ENCODE measurements at places on chromosomes 5 and 9. TPM values are rescaled to one million over a fixed set of nuclear protein-coding genes. Genes with fewer than 3 reads are reported as not detected.
A peak's percentile ranks its signal among the peaks of the same experiment; 100 is the strongest.

The PCDHGB3 gene
- total RNA-seq: 0.87 TPM

DNA sequence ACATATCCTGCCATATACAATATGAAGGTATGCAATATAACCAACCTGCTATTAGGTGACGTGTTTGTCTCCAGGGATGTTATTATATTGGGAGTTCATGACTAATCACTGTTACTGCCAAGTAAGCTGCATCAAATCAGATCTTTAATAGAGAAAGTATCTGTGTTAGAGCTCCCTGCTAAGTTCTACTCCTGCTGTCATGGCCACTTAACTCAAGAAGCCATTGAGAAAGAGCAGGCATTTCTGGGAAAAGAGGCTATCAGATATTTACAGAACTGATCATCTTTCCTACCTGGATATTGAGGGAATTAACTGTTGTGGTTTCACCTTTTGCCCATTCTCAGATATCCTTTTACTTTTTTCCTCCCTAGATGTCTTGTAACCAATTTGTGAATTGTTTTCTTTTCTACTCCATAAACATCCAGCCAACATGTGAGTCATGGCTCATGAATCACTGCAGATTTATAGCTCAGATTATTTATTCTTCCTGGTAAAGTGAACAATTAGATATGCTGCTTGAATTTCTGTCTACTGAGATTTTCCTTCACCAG, 634.8 kb upstream of the FAM174A start:
- peak; percentile 85 for DNase-seq

- no peak for DNase-seq
Observed at GRCh38 chr5:172505845-172506244, 51.5 kb upstream of the SH3PXD2B start.

DNA sequence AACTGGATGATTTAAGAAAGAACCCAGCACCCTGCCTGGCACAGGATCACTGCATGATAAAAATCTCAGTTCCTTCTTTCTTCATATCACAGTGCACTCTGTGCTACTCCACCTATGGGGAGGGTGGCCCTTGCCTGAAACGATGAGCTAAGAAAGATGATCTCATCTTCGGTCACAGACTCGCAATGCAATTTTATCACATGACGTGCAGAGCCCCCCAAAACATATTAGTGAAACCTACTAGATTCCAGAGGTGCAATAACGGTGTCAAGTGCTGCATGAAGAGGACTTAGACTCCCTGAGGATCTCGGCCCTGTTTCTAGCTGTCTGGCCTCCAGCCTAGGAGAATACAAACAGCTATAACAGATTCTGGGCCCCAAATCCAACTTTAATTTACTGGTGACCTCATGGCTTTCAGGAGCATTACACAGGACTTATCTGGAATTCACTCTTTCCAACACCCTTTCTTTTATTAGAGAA, 104.0 kb downstream of the EBF1 start:
- DNase-seq: peak; percentile 19

The GBGT1 gene
- not detected for total RNA-seq

The PLAC8L1 gene
- total RNA-seq: not detected

GRCh38 chr5:132411304-132412013, 41.9 kb downstream of the SLC22A5 start:
- no peak for DNase-seq

The GMCL2 gene
- not detected for total RNA-seq

The ITGA1 gene
- total RNA-seq: 23.8 TPM

The TLX3 gene
- total RNA-seq: not detected

The FLT4 gene
- 0.04 TPM for total RNA-seq

DNA sequence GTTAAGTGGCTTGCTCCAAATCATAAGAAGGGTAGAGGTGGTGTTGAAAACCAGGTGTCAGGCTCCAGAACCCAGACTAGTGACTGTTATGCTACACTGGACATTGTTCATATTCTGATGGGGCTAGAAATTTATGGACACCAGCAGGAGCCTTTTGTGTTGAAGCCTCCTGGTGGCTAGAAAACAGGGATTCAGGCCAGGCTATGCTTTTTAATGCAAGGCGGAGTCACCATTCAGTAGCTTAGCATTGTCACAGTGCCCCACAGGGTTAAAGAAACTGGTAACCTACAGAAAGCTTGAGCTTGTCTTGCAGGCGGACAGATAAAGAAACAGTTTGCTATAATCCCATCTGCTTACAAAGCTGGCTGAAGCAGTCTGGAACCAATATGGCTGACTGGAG, 23.0 kb upstream of the GOLM1 start:
- DNase-seq: no peak

The PCDH1 gene
- total RNA-seq: 1.2 TPM

The IFNA10 gene
- total RNA-seq: not detected

- DNase-seq: no peak
Observed at GRCh38 chr5:109837231-109837861, 147.6 kb downstream of the MAN2A1 start.

GRCh38 chr9:126499911-126500599, 113.7 kb upstream of the LMX1B start:
- DNase-seq: no peak

- no peak for DNase-seq
Observed at GRCh38 chr9:78938821-78939220, 632.9 kb upstream of the TLE4 start.

GRCh38 chr5:21574961-21575360, 1278.2 kb downstream of the CDH12 start:
- no peak for DNase-seq

DNA sequence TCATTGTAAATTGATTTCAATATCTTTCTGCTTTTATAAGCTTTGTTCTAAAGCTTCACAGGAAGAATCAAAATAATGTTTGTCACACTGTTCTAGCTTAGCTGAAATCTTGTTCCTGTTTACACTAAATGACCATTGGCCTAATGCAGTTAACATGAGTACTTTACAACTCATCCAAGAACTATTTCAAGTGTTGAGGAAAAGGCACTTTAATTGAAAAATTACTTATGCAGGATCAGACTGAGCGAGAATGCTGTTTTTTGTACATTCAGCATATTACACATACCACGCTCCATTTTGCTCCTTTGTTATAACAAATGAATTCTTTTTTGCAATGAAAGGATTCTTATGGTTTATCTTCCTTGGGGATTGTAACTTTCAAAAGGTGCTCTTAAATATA, 22.4 kb upstream of the SMIM15 start:
- peak; percentile 10 for DNase-seq

GRCh38 chr9:19995619-19996018, 206.8 kb upstream of the SLC24A2 start:
- no peak for DNase-seq

The FGF1 gene
- 3.2 TPM for total RNA-seq

GRCh38 chr9:91359083-91359482, 2.6 kb downstream of the AUH start:
- DNase-seq: no peak

GRCh38 chr5:124454081-124454480, 292.4 kb downstream of the ZNF608 start:
- DNase-seq: no peak

GRCh38 chr5:143241892-143242291, 161.6 kb downstream of the NR3C1 start:
- no peak for DNase-seq

The FBP1 gene
- total RNA-seq: not detected

DNA sequence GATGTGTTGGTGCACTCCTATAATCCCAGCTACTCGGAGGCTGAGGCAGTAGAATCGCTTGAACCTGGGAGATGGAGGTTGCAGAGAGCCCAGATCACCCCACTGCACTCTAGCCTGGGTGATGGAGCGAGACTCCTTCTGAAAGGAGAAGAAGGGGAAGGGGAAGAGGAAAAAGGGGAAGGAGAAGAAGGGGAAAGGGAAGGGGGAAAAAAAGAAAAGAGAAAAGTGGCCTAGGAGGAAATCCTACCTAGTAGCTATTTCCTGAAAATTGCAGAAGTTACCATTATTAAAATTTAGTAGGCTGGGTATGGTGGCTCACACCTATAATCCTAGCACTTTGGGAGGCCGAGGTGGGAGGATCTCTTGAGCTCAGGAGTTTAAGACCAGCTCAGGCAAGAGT, 67.4 kb downstream of the ARRDC3 start:
- DNase-seq: no peak

DNA sequence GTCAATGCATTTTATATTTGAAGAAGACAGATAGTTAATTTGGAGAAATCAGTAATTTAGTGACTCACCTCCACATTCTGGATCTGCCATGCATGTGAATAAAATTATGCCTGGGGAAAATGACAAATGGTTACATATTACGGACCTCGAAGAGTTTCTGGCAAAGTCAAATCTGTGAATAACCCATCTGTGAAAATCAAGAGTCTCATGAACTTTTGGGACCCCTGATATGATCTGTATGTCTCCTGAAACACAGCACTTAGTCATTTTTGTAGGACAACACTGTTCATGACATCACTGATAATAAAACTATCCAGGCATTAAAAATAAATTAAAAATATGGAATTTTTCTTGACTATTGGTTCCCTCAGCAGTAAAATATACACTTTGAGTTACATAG, 584.5 kb downstream of the TLE4 start:
- DNase-seq: no peak

The CCDC152 gene
- 0.19 TPM for total RNA-seq

GRCh38 chr9:137406085-137406760, 16.7 kb downstream of the EXD3 start:
- no peak for DNase-seq

DNA sequence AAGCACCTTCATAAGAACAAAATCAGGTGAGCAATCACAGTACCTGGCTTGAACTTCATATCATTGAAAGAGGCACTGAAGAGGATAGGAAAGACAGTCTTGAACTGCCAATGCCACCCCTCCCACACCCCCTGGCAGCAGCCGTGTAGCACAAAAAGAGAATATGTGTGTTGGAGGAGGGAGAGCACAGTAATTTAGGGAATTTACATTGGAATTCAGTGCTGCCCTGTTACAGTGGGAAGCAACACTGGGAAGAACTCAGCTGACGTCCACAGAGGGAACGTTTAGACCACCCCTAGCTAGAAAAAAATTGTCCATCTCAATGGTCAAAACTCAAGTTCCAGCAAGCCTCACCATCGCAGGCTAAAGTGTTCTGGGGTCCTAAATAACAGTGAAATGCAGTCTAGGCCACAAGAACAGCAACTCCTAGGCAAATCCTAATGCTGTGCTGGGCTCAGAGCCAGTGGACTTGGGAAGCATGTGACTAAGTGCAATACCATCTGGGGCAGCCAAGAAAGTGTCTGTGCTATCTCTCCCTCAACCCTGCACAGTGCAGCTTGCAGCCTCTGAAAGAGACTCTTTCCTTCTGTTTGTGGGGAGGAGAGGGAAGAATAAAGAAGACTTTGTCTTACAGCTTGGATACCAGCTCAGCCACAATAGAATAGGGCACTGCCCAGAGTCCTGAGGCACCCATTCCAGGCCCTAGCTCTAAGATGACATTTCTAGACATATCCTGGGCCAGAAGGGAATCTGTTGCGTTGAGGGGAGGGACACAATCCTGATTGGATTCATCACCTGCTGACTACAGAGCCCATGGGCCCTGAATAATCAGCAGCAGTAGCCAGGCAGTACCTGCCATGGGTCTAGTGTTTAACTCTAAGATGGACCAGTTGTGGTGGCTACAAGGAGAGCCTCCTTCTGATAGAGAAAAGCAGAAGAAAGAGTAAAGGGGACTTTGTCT, 62.1 kb upstream of the VLDLR start:
- DNase-seq: peak; percentile 69

The PALM2AKAP2 gene
- 2.1 TPM for total RNA-seq

The SPATA31A7 gene
- not detected for total RNA-seq

The PAM gene
- total RNA-seq: 213 TPM

- DNase-seq: peak; percentile 86
Observed at GRCh38 chr9:136882109-136882946, 4.0 kb upstream of the TRAF2 start.
